ENCODE measurements at places on chromosomes 1 and 21.

- no peak for DNase-seq
Observed at GRCh38 chr1:204756811-204757210, 71.3 kb upstream of the LRRN2 start.

GRCh38 chr1:42935313-42935895 is 23.3 kb downstream of the SLC2A1 start:
- DNase-seq: no peak

- DNase-seq: no peak
Observed at GRCh38 chr1:184930645-184931044, 43.7 kb downstream of the NIBAN1 start.

DNA sequence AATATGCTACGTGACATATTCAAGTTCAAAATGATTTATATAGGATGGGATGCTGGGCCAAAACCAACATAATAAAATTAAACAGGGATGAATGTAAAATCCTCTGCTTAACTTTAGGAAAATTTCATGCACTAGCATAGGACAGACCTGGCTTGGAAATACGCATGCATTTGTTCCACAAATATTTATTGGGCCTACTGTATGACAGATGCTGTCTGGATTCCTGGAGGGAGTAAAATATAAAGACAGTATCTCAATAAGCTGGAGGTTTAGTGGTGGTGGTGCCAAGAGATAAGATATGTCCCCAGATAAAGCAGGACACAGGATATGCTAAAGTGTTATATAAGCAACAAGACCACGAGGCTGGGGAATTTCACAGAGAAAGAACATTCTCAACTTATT is 15.1 kb downstream of the RCSD1 start:
- no peak for DNase-seq

DNA sequence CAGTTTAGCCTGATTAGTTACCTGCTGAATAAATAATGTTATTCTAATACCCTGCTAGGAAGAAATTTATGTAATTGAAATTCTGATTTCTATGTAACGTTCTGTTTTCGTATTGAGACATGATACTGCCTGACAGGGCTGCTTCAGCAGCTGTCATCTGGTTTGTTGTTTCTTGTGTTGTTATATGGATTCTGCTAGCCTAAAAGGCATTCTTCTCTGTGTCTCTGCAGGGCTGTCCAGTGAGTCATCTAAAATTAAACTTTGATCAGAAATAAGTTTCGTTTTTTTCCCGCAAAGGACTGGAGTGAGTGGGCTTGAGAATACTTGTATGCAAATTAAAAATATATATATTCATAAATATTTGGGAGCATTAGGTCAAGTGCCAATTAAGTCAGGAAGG is 93.0 kb downstream of the DYRK1A start:
- no peak for DNase-seq

DNA sequence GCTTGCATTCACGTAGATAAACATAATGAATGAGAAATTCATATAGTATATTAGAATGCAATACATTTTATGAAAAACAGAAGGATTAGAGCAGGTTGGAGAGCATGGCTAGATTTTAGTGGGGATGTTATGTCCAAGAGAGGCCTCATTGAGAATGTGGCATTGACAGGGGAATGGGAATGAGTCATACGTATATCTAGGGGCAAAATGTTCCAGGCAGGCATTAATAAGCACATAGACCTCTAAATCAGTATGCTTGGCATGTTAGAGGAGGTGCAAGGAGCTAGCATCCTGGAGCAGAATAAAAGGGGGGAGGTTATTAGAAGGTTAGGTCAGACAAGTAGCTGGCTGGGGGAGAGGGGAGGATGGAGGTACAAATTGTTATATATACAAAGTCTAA is 93.0 kb downstream of the USH2A start:
- DNase-seq: no peak

- DNase-seq: no peak
Observed at GRCh38 chr1:214004014-214004413, 16.2 kb downstream of the PROX1 start.

DNA sequence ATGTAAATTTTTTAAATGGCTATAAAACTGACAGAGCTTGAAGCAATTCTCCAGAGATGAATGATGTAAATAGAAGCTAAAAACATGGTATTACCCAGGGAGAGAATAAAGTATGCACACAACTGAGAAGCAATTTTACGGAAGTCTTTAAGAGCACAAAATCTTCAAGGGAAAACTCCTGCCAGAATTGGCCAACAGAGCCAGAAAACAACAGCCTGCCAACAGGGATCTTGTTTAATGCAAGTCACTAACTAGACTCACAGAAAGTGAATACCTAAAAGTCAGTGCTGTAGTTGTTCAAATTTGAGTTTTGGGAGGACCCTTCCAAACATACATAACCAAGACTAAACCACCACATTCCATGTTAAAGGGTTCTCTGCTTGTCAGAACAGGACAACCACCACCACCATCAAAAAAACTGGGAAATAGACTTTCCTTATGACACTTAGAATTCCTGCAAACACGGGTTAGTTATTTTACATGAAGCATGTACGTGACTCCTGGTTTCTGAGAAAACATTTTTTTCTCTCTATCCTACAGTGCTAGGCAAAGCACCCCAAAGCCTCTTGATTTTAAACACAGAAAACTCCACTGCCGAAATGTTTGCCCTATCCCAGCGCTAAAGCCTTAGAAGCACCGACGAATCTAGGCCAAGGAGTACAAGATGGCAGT is 1.6 kb downstream of the EPS15 start:
- DNase-seq: no peak

- DNase-seq: no peak
Observed at GRCh38 chr1:15038232-15039016, 115.1 kb upstream of the TMEM51 start.

DNA sequence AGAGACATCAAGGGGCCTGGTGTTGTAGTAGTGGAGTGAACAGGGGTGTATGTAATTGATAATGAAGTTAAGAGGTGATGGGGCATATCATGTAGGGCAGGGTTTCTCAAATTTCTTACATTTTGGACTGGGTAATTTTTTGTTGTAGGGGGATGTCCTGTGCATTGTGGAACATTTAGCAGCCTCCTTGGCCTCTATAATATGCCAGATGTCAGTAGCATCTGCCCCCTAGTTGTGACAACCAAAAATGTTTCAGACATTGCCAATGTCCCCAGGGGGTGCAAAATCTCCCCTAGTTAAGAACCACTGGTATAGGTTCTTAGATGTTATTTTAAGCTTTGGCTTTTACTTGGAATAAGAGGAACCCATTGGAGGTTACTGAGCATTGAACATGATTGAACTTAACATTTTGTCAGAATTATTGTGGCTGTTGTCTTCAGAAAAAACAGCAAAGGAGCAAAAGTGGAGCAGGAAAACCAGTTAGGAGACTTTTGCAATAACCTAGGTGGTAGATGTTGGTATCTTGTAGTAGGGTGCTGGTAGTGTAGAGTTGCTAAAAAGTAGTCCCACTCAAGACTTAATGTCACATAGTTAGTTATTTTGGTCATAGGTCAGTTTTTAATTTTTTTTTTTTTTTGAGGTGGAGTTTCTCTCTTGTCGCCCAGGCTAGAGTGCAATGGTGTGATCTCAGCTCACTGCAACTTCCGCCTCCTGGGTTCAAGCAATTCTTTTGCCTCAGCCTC is 6.2 kb downstream of the ZNF326 start:
- DNase-seq: no peak

All from activated T-helper 2 cell treated with anti-CD3 and anti-CD28 coated beads, Interferon-gamma antibody, Interleukin-2, Interleukin-4, amounts not matched to agents 10 μg/mL and 5 μg/mL and 100 μg/mL, durations not matched to agents 14 hours and 24 hours and 36 hours (primary cell).